Caudate nucleus (tissue), 63 donors: ENCODE measurements at places on chromosomes 11 and 22.

- DNase-seq, result no peak
Measured at GRCh38 chr22:39946503-39947219, 13.5 kb upstream of the TMA7B start.

DNA sequence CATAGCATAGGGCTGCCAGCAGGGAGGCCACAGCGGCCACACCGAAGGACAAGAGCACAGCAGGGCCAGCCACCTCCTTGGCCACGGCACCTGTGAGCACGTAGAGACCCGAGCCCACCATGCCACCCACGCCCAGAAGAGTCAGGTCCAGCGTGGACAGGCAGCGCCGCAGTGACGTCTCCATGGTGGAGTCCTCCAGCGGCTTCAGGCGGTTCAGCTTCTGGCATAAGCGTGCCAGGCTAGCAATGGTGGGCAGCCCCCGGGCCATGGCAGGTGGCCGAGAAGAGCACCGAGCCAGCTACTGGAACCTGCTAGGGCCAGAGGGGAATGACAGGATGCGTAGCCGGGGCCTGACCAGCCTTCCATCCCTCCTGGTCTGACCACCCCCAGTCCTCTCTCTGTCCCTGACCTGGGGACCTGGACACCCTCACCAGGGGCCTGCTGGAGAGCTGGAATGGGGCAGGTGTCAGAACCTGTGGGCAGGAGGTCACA, 770 bp downstream of the SLC7A4 start:
- DNase-seq, result no peak

- no peak for DNase-seq
Measured at GRCh38 chr22:27127911-27128310, 470.5 kb downstream of the MIAT start.

GRCh38 chr22:41758231-41758630, 42.2 kb upstream of the CCDC134 start:
- DNase-seq, result no peak

DNA sequence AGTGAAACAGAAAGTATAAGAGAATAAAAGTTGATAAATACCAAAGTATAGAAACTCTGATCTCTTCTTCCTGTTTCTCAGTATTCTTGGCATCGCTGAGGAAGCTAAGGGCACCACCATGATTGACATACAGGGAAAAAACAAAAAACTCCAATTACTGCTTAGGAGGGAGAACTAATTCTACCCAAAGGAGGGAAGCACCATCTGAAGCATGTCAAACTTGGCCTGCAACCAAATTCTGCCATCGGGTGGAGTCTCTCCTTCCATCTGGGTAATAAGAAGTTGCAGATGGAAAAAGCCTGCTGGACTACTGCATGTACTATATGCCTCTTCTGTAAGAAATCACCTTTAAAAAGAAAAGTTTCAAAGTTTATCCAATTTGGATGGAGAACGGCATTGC, 30.5 kb upstream of the PPP2R1B start:
- DNase-seq, result no peak

- no peak for DNase-seq
Measured at GRCh38 chr11:26575946-26576345, 3.9 kb upstream of the MUC15 start.

DNA sequence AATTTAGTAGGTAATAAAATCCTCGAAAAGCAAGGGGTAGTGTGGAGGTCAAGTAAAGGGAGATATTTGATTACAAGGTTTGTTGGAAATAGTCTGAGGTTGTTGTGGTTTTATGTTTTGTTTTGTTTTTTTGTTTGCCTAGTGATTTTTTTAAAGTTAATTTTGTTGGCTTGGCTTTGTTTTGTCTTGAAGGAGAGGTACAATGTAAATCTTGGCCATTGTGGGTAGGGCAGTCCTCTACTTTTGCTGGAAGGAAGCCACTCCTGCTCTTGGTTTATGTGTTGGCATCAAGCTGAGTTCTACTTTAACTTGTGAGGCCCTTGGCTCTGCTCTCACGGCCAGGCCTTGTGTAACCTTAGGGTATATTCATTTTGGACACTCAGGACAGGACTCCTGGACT, 3.2 kb downstream of the AMOTL1 start:
- no peak for DNase-seq

- no peak for DNase-seq
Measured at GRCh38 chr11:86211619-86212018, 32.9 kb upstream of the EED start.

DNA sequence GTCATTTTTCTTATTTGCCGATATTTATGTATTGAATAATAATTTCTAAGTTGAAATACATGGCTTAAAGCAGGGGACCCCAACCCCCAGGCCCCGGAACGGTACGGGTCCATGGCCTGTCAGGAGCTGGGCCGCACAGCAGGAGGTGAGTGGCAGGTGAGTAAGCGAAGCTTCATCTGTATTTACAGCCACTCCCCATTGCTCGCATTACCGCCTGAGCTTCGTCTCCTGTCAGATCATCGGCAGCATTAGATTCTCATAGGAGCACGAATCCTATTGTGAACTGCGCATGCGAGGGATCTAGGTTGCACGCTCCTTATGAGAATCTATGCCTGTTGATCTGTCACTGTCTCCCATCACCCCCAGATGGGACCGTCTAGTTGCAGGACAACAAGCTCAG, 4.5 kb downstream of the ZMAT5 start:
- DNase-seq, result no peak

DNA sequence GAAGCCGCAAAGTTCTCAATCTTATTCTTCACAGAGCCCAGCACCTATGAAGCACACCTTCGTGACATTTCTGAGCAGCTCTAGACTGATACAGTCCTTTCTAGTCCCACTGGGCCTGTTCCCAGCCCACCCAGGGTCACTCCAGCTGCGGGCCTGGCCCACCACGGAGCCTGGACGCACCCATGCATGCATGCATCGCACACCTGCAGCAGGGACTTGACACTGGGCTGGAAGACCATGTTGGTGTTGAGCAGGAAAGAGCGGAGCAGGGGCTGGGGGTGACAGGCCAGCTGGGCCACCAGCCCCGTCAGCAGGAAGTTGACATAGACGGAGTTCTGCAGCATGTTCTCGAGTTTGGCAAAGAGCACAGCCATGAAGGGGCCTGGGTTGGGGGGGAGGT, 9.2 kb downstream of the C11orf42 start:
- DNase-seq, result no peak

DNA sequence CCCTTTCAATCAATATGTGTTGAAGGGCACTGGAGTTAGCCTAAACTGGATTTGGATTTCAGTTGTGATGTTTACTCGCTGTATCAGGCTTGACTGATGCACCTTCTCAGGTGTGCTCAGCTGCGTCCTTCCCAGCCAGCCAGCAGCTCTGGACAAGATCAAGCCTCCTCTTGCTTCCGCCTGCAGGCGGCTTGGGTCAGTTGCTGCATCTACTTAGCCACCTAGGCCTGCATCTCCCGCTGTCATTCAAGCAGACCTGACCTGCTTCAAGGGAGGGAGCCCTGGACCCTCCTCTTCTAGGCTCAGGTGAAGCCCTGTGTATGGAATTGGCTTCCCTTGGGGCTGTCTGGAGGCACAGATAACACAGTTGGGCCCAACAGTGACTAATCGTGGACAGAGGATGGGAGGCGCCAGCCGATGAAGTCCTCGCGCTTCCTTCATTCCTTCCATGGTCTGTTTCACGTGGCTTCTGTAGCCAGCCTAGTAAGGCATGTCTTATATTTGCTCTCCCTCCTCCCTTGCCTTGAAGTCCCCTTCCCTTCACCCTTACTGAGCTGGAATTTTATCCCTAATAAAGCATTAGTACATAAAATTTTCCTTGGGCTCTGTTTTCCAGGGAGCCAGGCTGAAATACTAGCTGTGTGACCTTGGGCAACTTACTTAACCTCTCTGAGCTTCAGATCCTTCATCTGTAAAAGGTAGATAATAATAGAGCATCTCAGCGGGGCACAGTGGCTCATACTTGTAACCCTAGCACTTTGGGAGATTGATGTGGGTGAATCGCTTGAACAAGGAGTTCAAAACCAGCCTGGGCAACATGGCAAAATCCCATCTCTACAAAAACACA, 2.1 kb upstream of the LHFPL7 start:
- DNase-seq, result no peak

DNA sequence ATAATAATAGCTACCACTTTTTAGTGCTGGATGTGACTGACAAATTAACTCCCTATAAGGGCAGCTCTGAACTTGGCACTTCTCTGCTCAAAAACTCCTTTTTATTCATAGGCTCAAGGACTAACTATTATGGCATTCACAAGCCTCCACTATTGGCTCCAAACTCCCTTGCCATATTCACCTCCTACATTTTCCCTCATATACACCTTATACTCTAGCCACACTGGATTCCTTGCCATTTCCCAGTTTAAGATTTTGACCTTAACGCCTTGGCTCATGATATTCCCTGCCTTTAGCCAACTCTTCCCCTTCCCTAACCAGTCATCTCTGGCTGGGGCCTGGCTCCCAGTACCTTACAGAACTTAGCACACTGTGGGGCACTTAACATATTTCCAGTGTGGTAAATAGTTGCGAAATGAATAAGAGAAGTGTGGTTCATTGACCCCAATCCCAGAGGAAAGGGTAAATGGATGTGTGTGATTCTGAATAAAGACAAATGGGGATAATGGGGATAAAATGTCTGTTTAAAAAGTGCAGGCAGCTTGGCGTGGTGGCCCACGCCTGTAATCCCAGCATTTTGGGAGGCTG, 40.0 kb upstream of the SORL1 start:
- no peak for DNase-seq

- no peak for DNase-seq
Measured at GRCh38 chr11:109808569-109808968, 284.6 kb upstream of the ZC3H12C start.

- DNase-seq, result no peak
Measured at GRCh38 chr11:14275076-14275475, 83.9 kb downstream of the RRAS2 start.
